ENCODE measurements at places on chromosomes 6 and 20.

GRCh38 chr6:12480379-12480778, 190.2 kb downstream of the EDN1 start:
- DNase-seq: no peak

- DNase-seq: no peak
Measured at GRCh38 chr6:81683912-81684311, 68.6 kb downstream of the TENT5A start.

DNA sequence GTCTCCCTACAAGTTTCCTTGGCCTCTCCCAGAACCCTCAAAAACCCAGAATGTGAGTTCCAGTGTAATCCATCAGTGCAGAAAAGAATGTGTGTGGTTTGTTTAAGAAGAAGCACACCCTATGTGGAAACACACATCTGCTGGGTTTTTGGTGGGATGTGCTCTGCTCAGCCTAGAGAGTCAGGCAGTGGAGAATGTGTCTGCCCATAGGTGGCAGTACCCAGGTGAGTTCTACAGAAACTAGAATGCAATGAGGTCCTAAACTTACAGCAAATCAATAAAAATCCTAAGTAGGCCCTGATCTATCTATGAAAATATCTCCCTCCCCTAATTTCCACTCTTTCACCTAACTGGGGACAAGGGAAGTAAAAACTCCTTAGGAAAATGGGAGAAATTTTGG, 437.3 kb downstream of the DHX35 start:
- DNase-seq: no peak

DNA sequence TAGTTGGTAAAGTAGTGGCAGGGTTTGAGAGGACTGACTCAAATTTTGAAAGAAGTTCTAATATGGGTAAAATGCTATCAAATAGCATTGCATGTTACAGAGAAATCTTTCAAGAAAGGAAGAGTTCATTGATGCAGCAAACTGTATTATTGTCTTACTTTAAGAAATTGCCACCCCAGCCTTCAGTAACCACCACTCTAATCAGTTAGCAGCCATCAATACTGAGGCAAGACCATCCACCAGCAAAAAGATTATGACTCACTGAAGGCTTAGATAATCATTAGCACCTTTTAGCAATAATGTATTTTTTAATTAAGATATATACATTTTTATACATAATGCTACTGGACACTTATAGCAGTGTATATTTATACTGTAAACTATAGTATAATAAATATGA, 138.9 kb downstream of the CDK19 start:
- no peak for DNase-seq

- no peak for DNase-seq
Measured at GRCh38 chr6:56230976-56231566, 16.3 kb downstream of the COL21A1 start.

GRCh38 chr20:58277107-58277506, 32.4 kb upstream of the RAB22A start:
- no peak for DNase-seq

DNA sequence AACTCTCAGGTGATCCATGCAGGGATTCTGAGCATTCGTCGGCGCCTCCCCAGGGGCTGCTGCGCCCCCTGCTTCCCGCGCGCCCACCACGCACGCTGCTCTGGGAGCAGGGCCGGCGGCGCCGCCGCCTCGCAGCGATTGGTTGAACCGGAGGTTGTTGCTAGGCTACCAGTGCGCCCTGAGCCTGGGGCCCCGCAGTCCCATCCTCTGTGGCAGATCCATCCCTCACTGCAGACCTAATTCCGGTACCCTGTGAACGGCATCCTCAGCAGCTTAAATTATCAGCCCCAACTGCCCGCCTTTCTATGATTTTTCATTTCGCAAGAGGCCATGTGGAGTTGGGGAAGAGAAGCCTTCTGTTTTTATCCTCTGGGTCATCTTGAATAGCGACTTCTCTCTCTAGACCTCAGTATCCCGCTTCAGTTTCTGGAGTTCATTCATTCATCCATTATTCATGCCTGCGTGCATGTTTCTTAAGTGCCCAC, 15.4 kb downstream of the PNPLA1 start:
- no peak for DNase-seq

DNA sequence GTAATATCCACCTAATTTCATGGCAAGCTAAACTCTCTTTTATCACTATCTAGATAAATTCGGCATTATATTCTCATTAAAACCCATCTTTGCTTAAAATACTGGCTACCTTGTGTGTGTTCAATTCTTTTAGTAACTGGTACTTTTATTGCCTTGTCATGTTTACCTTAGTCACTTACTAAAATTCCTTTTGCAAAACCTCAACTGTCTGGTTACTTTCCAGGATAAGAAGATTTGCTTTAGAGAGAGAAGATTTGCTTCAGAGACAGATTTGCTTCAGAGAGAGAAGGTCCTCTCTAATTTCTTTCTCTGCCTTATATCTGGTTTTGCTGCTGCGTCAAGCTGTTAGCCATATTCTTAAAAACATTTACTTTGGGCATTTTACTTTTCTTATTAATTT, 151.5 kb upstream of the MLIP start:
- DNase-seq: no peak

DNA sequence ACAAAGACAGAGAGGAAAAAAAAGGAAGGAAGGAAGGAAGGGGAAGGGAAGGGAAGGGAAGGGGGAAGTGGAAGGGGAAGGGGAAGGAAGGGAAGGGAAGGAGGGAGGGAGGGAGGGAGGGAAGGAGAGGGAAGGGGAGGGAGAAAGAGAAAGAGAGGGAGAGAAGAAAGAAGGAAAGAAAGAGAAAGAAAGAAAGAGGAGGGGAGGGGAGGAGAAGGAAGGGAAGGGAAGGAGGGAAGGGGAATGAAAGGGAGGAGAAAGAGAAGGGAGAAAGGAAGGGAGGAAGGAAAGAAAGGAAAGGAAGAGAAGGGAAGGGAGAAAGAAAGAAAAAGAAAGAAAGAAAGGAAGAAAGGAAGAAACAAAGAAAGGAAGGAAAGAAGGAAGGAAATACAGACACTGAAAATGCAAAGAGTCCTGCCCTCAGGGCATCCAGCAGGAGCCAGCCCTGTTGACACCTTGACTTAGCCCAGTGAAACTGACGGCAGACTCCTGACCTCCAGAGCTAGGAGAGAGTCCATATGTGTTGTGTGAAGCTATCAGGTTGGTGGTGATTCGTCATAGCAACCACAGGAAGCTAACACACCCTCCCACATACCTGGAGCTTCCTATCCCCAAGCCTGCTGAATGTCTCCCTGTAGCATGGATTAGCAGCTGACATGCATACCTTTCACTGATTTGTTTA, 58.7 kb upstream of the SULF2 start:
- DNase-seq: no peak

- no peak for DNase-seq
Measured at GRCh38 chr20:44698351-44698750, 16.8 kb upstream of the CCN5 start.

GRCh38 chr6:49546331-49546730, 4.1 kb upstream of the C6orf141 start:
- DNase-seq: no peak

DNA sequence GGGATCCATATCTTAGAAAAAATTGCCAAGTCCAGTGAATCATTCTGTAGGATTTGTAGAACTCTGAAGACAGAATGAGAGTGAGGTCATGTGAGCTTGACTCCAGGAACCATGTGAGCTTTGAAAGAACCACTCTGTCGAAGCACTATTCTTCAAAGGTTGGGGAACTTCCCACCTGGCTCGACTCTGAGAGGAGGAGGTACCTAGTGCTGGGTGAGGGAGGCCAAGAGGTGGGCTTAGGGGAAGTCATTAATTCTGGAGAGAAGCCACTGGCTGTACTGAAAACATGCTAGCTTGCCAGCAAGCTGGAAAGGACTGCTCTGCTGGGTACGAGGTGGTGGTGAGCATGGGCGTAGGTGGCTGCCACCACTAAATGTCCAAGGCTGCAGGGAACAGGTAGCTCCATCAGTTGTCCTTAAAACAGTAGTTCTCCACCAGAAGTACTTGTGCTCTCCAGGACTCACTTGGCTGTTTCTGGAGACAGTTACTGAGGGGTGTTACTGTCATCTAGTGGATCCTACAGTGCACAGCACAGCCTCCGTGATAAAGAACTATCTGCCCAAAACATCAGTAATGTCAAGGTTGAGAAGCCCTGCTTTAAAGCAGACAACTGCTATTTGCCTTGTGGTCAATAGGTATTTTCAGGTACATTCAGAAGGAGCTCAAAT, 34.7 kb upstream of the SYNJ2 start:
- no peak for DNase-seq

DNA sequence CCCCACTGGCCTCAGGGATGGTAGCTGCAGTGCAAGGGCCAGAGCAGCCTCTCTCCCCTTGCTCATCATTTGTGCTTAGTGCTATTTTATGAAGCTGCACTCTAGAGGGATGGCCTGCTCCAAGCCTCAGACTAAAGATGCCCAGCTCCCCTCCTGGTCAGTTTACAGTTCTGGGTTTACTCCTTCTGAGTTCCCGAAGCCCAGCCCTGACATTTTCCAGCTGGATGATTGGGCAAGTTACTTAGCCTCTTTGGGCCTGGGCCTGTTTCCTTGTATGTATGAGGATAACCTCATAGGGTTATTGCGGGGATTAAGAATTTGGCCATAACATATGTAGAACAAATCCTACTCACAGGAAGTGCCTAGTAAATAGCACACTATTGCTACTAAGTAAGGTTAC, 31.8 kb upstream of the EMILIN3 start:
- DNase-seq: no peak
